Transverse colon (tissue), 4 donors: ENCODE measurements at places on chromosomes 2 and 18. TPM values are rescaled to one million over a fixed set of nuclear protein-coding genes. Genes with fewer than 3 reads are reported as not detected.

GRCh38 chr2:173355866-173356508 lies 1.3 kb downstream of the CDCA7 start:
- H3K27me3 ChIP-seq, result peaks cover 51% of the 10 kb centered on the region
- no peaks in the 10 kb centered on the region for H3K4me1 ChIP-seq
- peak overlapping the region; percentile 74 for H3K4me3 ChIP-seq
- H3K36me3 ChIP-seq, result no peaks in the 10 kb centered on the region
- no peak overlapping the region for H3K27ac ChIP-seq

DNA sequence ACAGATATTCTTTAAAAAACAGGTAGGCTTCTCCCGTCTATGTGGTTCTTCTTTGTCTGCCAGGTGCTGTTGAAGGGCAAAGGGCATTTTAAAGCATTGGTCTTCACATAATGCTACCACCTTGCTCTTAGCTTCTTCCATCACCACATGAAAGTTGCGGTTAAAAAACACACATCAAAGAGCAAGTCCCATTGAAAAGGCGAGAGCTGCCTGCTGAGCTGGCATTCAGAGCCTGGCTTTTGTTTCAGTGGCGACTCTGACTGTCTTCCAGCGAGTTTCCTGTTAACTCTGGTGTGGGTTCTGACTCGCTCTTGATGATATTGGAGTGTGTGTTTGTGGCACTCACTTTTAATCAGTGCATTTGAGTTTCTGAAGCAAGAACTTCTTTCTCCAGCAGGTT lies 624.9 kb upstream of the FANCL start:
- no peak for DNase-seq
- H3K27me3 ChIP-seq, result no peaks in the 10 kb centered on the region
- no peaks in the 10 kb centered on the region for H3K4me1 ChIP-seq
- H3K27ac ChIP-seq, result no peak overlapping the region

GRCh38 chr2:112603731-112604130 lies 19.3 kb downstream of the CHCHD5 start:
- no peak overlapping the region for H3K27ac ChIP-seq
- no peak for DNase-seq
- no peak overlapping the region for H3K4me3 ChIP-seq

- H3K36me3 ChIP-seq, result no peaks in the 10 kb centered on the region
- H3K4me1 ChIP-seq, result no peaks in the 10 kb centered on the region
- DNase-seq, result no peak
- H3K27ac ChIP-seq, result no peak overlapping the region
Observed at GRCh38 chr18:37124516-37124915, 295.6 kb downstream of the KIAA1328 start.

DNA sequence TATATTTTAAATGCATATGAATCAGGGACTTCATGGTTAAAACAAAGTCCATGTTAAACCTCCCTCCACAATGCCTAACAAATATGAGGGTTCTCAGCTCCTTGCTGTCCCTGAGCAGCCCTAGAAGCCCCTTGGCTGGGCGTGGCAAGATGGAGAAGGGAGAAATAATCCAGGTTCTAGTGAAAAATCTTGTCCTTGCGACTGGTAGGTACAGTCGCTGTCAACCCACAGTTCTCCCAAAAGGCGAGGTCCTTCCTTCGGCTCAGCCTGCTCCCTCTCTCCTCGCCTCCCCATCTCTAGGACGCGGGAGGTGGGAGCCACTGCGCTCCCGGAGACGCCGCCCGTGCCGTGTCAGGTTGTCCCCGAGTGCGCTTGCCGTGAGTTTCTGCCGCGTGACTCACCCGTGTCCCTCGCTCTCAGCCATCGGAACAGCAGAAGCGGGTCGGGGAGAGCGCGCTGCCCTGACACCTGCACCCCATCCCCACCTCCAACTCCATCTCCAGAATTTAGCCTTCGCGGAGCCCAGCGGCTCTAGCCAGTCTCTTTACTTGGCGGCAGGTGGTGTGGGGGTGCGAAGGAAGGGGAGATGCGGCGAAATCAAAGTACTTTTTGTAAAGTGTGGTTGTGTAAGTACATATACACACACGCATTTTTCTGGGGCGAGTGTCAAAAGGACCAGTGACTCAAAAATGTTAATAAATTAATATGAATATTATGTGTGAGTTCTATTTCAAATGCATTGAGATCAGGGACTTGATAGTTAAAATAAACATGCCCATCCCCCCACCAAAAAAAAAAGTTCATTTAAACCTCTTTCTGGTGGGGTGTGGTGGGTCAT lies 65.1 kb upstream of the TMEM17 start:
- DNase-seq, result peak; percentile 40
- peak overlapping the region; percentile 5 for H3K4me3 ChIP-seq
- no peaks in the 10 kb centered on the region for H3K27me3 ChIP-seq
- no peaks in the 10 kb centered on the region for H3K36me3 ChIP-seq
- no peak overlapping the region for H3K27ac ChIP-seq

CXCR2 gene
- not detected for total RNA-seq

IL1B gene
- total RNA-seq, result 4.6 TPM

HOXD1 gene
- 12.9 TPM for total RNA-seq
